T-helper 17 cell (primary cell): ENCODE measurements at places on chromosomes 2 and 18. TPM values are rescaled to one million over a fixed set of nuclear protein-coding genes. Genes with fewer than 3 reads are reported as not detected.
A peak's percentile ranks its signal among the peaks of the same experiment; 100 is the strongest.

The CNTNAP5 gene
- not detected for total RNA-seq

The RAB10 gene
- total RNA-seq: 41.2 TPM

DNA sequence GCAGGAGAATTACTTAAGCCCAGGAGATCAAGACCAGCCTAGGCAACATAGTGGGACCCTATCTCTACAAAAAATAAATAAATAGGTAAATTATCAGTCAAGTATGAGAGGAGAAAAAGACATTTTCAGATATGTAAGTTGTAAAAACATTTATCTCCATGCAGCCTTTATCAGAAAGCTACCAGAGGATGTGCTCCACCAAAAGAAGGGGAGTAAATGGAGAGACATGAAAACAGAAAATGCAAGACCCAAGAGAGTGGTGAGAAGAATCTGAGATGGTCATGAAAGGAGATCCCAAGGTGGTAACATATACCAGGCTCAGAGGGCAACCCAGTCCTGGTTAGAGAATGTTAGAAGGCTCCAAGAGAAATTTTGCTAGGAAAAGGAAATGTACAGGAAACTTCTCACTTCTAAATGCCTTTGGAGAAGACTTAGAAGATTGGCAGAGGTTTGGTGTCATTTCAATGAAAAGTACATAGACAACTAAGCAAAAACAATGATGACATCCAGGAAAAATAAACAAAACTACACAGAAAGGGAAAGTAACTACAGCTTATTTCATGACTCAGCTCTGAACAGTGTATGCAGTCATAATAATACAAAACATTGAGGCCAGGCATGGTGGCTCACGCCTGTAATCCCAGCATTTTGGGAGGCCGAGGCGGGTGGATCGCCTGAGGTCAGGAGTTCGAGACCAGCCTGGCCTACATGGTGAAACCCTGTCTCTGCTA lies 19.5 kb downstream of the CIB4 start:
- no peak for DNase-seq
- H3K4me1 ChIP-seq: peaks cover 3% of the 10 kb centered on the region
- no peak overlapping the region for H3K27ac ChIP-seq
- no peaks in the 10 kb centered on the region for H3K36me3 ChIP-seq
- H3K4me3 ChIP-seq: no peak overlapping the region

- peaks cover 2% of the 10 kb centered on the region for H3K36me3 ChIP-seq
- H3K27me3 ChIP-seq: peaks cover 41% of the 10 kb centered on the region
- no peak overlapping the region for H3K4me3 ChIP-seq
- H3K27ac ChIP-seq: no peak overlapping the region
- no peak for DNase-seq
These were observed 19.5 kb upstream of the FAHD2A start for GRCh38 chr2:95382686-95383634.

GRCh38 chr2:43375746-43376522 lies 149.5 kb upstream of the ZFP36L2 start:
- peaks cover 11% of the 10 kb centered on the region for H3K36me3 ChIP-seq
- H3K4me3 ChIP-seq: no peak overlapping the region
- no peak overlapping the region for H3K27ac ChIP-seq
- DNase-seq: no peak
- H3K27me3 ChIP-seq: no peaks in the 10 kb centered on the region

DNA sequence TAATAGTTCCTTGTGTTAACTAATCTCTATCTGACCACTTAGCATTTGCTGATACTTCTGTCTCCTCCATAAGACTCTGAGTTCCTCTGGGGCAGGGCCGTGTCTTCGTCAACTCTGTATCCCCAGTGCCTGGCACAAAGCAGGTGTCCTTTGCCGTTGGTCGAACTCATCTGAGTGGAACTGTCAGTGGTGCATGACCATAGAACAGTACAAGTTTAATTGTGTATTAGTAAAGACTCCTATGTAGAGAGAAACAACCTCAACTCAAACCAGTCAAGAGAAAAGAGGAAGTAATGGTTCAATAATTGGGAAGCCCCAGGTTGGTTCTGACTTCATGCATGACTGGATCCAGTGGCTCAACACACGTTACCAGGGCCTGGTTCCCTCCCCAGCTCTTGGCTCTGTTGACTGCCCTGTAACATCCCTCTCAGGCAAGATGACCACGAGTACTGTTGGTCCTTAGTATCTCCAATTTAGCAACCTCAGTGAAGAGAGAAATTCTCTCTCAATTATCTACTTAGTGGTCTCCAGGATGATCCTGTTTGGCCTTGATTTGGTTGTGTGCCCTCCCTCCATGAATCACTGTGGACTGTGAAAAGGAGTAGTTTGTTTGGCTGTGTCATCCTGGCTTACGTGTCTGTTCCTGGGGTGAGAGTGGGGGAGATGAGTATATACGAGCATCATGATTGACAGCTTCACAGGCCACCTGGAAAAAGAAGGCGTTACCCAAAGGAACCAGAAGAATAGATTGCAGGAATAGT lies 58.5 kb upstream of the MSH6 start:
- DNase-seq: no peak
- no peak overlapping the region for H3K4me3 ChIP-seq
- no peaks in the 10 kb centered on the region for H3K4me1 ChIP-seq
- no peak overlapping the region for H3K27ac ChIP-seq
- no peaks in the 10 kb centered on the region for H3K36me3 ChIP-seq

DNA sequence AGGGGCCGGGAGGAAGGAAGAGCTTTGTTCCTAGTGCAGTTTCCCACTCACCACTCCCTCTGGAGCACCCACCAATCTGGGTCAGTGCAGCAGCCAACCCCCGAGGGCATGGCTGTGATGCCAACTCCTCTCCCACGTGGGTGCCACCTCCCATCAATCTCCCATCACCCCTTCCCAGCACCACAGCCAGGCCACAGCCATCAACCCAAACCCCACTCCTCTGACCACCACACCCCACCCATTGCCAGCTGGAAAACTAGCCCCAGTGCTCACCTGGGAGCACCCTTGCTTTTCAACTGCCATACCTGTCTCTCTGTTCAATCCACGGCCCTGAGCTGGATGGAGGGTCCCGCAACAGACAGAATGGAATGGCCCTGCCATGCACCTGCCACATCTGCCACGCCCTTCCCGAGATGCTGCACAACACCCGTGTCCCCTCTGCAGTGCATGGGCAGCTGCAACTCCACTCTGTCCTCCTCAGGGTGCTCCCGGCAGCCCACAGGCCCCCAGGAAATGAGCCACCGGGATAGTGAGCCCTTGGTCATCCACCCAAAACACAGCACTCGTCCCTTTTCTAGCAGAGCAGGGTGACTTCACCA lies 112.4 kb upstream of the ID2 start:
- no peak overlapping the region for H3K27ac ChIP-seq
- no peaks in the 10 kb centered on the region for H3K36me3 ChIP-seq
- DNase-seq: no peak
- peaks cover 3% of the 10 kb centered on the region for H3K27me3 ChIP-seq

GRCh38 chr2:201072201-201072530 lies 365 bp downstream of the NDUFB3 start:
- H3K27ac ChIP-seq: peak overlapping the region; percentile 99
- no peaks in the 10 kb centered on the region for H3K27me3 ChIP-seq
- peak overlapping the region; percentile 100 for H3K4me3 ChIP-seq
- peaks cover 6% of the 10 kb centered on the region for H3K36me3 ChIP-seq

- DNase-seq: no peak
- no peaks in the 10 kb centered on the region for H3K36me3 ChIP-seq
- no peak overlapping the region for H3K4me3 ChIP-seq
- no peaks in the 10 kb centered on the region for H3K4me1 ChIP-seq
- no peak overlapping the region for H3K27ac ChIP-seq
These were observed 25.7 kb upstream of the PLA2R1 start for GRCh38 chr2:160087854-160088745.

- no peaks in the 10 kb centered on the region for H3K27me3 ChIP-seq
- peak overlapping the region; percentile 96 for H3K4me3 ChIP-seq
- H3K4me1 ChIP-seq: peaks cover 24% of the 10 kb centered on the region
These were observed 984 bp upstream of the MSH2 start for GRCh38 chr2:47401789-47402554.
